ENCODE measurements at places on chromosomes 5 and 9.

GRCh38 chr5:44225231-44226160 is 163.7 kb downstream of the FGF10 start:
- no peak for DNase-seq

GRCh38 chr9:34715639-34716215 is 5.8 kb upstream of the CCL21 start:
- no peak for DNase-seq

GRCh38 chr5:172901012-172901780 is 58.0 kb upstream of the RPL26L1 start:
- DNase-seq, result no peak

- peak; percentile 22 for DNase-seq
These were observed 11.6 kb upstream of the IL12B start for GRCh38 chr5:159341906-159342310.

GRCh38 chr5:132667761-132668705 is 5.8 kb upstream of the IL4 start:
- DNase-seq, result no peak

DNA sequence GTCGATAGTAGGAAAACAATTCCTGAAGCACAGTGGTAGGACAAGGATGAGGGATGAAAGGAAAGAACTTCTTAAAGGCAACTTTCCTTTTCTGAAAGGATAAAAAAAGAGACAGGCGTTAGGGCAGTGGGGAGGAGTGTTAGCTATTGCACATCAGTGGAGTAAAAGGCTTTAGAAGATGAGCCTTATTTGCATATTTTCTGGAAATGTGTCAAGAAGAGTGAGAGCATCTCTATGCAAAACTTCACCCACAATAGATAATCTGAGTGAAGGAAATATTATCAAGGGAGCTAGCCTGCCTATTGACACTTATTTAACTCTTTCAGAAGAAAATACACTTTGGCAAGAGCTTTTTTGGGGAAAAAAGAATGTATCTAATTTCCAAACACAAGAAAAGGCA is 151.6 kb downstream of the MACIR start:
- DNase-seq, result no peak

DNA sequence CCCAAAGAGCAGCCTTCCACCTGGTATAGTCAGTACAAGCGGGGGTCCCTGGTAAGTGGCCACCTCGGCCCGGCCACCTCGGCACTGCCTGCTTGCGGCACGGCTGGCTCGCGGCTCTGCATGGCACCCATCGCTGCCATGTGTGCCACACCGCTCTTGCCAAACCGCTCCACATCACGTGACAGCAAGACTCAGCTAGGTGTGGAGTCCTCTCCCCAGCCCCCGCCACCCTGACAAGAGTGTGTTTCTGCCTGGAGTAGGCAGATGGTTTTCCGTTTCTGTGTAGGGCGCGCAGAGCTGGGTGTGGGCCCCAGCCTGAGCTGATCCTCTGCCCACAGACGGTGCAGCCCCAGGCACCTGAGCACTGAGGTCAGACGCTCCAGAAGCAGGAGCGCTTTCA is 50.5 kb upstream of the FCN2 start:
- no peak for DNase-seq

GRCh38 chr9:71670121-71670520 is 98.2 kb downstream of the CEMIP2 start:
- DNase-seq, result no peak

- peak; percentile 85 for DNase-seq
These were observed 2.9 kb upstream of the ICE1 start for GRCh38 chr5:5419291-5420210.

DNA sequence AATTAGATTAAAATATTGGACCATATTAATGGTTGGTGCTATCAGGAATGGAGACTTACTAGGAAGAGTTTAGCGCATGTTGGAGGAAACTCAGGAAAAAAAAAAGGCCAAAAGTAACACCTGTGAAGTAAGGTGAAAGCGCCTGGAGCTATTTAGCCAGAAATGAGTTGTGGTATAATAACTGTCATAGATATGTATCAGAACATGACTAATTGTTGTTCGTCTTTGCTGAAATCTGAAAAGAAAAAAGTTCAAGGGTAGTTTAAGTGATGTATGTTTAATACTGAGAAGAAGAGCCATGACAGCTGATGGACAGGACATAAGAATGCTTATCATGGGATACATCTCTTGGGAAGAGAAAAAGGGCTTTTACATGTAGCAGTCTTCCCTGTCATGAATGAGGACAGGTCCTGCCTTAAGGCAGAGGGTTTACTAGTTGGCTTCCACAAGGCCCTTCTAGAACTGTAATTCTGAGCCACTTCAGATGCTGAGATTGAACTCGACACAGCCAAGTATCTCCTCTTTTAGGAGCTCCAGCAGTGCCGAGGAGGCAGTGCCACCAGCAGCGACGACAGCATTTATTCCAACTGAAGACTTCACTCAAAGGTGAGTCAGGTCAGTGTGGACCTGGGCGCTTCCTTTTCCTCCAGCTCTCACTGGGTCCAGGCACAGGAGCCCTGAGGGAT is 940 bp upstream of the CAMK4 start:
- DNase-seq, result no peak

GRCh38 chr5:65142016-65142415 is 339.7 kb downstream of the ADAMTS6 start:
- no peak for DNase-seq
